Mucosa of gallbladder (tissue), 1 donor: ENCODE measurements at places on chromosomes 16 and 17.

GRCh38 chr17:16935786-16936185 lies 36.1 kb downstream of the TNFRSF13B start:
- DNase-seq: no peak

- DNase-seq: peak; percentile 90
Observed at GRCh38 chr17:57902800-57903759, 52.1 kb downstream of the CUEDC1 start.

- DNase-seq: no peak
Observed at GRCh38 chr17:42424991-42425610, 2.0 kb upstream of the CAVIN1 start.

DNA sequence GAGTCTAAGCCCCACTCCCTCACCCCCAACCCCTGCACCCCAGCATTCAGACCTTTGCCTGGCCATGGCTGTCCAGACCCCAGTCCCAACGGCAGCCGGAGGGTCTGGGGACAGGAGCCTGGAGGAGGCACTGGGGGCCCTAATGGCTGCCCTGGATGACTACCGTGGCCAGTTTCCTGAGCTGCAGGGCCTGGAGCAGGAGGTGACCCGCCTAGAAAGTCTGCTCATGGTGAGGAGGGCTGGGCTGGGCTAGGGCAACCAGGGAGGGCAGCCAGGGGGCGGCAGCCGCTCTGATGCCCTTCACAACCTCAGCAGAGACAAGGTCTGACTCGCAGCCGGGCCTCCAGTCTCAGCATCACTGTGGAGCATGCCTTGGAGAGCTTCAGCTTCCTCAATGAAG lies 14.4 kb downstream of the RIPOR1 start:
- no peak for DNase-seq

DNA sequence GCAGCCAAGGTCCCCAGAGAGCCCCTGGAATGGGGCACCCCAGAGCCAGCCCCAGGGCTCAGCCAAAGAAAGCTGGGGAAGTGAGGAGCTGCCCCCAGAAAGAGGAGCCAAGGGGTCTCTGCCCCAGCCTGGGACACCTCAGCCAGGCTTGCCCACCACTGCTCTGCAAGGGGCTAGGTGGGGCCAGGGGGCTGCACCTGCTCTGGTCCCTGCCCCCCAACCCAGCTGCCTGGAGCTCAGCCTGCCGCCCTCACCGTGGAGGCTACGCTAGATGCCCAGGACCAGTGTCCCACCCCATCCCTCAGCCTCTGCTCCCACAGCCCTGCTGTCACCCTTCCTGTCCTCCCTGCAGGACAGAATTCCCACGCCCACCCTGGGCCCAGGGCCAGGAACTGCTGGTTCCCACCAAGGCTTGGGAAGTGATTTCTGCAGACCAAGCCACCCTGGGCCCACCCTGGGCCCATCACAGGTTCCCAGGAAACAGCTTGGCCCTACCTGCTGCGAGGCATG lies 28.1 kb upstream of the KRT17 start:
- no peak for DNase-seq

DNA sequence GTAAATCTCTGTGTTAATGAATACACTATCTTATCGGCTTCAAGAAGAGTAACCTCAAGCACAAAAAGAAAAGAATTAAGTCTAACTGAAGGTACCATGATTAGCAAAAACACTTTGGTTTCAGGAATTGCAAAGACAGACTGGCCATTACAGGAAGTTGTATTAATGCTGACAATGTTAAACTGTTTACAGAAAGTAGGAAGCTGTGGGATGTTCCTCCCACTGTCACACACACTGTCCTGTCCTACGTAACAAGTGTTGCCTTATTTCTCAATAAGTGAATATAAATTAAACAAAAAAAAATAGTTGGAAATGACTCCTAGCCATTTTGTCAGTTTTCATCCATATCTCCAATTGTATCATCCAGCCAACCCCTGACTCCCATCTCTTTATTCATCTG lies 8.6 kb downstream of the GNA13 start:
- no peak for DNase-seq

DNA sequence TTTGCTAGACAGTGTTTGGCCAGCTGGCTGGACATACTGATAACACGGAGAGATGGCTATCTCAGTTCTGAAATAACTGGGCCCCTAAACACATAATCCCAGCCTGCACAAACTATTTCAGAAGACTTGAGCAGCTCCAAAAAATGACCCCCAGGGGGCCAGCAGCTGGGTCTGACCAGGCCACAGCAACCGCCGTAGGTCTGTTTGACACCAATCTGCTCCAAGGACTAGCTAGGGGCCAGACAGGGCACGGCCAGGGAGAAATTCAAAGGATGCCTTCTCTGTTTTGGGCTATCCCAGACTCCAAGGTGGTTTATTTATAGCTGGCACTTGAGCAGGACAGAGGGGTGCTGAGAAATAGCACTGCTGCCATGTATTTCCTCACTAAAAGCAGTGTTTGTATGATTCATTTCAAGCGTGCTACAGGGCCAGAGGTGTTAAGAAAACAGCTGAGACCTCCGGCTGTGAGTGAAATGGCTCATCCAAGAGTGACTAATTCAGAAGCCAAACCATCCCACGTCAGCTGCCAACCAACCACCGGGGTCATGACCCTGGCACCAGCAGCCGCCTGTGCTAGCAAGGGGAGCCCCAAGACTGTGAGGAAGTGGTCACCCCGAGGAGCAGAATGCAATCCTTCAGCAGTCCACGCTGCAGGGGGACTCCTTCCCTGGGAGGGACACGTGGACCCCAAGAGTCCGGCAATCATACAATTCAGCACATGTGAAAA lies 5.7 kb downstream of the GGA2 start:
- peak; percentile 36 for DNase-seq

GRCh38 chr17:78980624-78980972 lies 875 bp upstream of the LGALS3BP start:
- no peak for DNase-seq

GRCh38 chr17:75819678-75820077 lies 24.5 kb downstream of the UNC13D start:
- DNase-seq: no peak

DNA sequence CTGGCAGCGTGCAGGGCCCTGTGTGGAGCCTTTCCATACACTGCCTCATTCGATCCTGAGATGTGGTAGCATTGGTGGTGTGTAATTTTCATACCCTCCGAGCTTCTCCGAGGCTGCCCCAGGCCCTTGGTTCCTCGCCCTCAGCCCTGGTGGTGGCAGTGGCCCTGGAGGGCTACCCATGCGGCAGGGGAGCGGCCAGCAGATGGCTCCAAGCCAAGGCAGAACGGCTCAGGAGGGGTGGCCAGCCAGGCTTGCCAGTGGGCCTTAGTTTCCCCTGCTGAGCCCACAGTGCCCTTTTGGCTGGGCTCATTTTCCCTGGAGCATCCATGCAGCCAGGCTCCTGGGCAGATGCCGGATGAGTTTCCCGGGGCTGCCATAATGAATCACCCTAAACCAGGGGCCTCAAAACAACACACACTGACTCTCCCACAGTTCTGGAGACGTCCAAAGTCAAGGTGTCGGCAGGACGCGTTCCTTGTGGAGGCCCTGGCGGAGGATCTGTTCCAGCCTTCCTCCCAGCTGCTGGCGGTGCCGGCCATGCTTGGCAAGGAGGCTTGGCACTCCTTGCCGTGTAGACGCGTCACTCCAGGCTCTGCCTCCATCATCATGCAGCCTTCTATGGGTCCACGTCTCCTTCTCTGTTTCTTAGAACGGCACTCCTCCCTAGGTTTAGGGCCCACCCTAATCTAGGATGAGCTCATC lies 158.8 kb upstream of the GSE1 start:
- DNase-seq: no peak

DNA sequence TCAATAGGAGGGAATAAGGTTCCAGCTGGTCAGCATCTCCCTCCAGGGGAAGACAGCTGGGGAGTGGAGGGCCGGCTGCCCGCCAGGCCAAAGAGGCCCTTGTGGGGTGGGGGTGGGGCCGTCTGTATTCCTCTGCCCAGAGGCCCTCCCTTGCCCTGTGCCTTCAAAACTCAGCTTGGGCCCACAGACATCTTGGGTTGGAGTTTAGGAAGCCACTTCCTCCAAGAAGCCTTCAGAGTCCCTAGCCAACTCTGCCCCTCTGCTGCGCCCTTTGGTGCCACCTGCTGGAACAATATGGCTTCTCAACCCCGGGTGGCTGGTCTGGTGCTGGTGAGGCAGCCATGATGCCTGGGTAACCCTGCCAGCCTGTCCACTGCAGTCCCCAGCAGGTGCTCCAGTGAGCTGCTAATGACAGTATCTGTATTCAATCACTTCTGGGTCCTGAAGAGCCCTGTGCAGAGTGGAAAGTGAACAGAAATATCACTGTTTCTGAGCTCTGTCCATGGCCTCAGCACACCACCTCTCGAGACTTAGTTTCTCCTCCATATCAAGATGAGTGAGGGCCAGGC lies 16.7 kb downstream of the HSD11B2 start:
- DNase-seq: no peak

- no peak for DNase-seq
Observed at GRCh38 chr17:4605826-4606225, 21.5 kb downstream of the SMTNL2 start.

DNA sequence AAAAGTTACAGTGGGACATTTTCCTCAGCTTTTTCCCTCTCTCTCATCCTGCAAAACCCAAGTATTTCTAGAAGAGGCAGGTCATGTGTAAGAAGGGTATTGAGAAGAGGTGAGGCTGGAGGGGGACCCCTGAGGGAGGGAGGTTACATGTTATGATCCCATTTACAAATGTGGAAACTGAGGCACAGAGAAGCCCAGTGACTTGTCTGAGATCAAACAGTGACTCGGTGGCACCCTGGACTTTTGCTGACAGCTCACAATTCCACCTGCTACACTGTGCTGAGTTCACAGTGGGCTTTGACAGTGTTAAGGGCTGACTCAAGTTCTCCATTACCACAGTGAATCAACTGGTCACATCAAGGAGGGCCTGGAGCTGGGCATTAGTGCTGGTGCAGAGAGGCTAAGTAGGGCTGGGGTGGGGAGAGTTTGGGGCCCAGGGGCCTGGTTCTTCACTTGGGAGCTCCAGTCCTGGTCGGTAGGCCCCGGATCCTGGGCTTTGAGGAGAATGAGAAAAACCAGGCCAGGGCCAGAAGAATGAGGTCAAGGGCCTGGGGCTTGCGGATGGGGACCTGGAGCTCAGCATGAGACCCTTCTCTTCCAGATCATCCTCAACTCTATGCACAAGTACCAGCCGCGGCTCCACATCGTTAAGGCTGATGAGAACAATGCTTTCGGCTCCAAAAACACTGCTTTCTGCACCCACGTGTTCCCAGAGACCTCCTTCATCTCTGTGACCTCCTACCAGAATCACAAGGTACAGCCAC lies 26.0 kb downstream of the TBX4 start:
- DNase-seq: no peak

DNA sequence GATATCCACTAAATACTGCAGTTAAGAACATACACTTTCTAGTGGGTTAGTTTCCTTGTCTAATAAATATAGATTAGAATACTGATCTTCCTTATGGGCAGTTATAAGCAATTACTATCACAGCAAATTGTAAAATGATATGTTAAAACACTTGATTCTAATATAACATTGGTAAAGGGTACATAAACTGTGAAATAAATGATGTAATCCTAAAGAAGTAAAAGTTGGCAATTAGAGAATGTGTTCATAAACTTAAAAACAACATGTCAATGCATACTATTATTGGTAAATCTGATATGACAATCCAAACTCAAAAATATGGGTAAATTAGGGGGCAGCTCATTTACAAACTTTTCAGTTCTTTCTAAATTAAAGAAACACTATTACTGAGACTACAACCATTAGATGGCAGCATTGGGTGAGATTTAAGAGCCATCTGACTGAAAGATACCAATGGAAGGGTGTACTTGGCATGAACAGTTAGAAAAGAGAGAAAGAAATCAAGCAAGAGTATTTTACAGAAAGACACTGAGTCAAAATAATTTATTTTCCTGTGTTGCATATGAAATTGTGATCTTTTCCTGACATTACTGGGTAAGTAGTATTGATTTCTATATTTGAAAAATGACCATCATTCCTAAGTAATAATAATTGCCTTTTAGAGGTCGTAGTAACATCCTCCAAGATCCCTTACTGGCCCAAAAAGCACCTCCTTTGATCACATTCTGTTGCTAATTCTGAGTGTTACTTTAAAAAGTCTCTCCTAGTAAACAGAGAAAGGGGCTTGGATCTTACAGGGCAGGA lies 119.6 kb downstream of the SPAG9 start:
- no peak for DNase-seq

- DNase-seq: no peak
Observed at GRCh38 chr16:73059779-73060615, 12.1 kb upstream of the ZFHX3 start.

- no peak for DNase-seq
Observed at GRCh38 chr17:18025241-18025944, 13.6 kb downstream of the ATPAF2 start.

DNA sequence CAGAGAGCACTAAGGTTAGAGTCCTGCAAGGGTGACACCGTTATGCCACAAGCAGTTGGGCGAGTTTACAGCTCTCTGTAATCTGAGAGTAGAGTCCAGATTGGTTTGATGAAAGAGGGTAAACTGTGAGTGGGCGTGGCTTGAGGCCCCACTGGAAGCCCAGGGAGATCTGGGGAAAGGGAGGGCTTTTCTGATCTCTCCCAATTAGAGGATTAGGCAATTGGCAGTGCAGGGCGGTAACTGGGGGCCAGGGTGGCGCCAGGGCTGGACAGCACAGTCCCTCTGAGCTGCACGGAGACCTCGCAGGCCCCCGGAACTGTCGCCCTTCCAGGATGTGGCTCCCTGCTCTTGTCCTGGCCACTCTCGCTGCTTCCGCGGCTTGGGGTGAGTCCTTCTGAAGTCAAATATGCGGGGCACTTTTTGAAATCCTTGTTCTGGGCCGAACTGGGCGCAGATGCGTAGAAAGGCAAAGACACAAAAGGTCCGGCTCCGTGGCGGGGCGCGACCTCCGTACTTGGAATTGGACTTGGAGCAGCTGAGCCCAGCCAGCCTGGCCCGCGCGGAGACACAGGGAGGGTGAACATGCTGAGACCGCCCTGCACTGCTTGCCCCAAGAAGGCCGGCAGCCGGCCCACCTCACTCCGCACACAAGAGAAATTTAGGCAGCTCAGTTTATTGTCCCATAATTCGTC lies 72.4 kb downstream of the CES1 start:
- peak; percentile 61 for DNase-seq

- DNase-seq: no peak
Observed at GRCh38 chr16:60481591-60481990, 1554.6 kb downstream of the CDH8 start.

- no peak for DNase-seq
Observed at GRCh38 chr17:13812350-13812749, 210.6 kb upstream of the HS3ST3A1 start.

GRCh38 chr17:29929533-29930408 lies at the start of gene SSH2:
SSH2 (minus strand) TSS chr17:29930228; CDS start chr17:29930000, 228 bp downstream.
- DNase-seq: peak; percentile 85
